ENCODE measurements at places on chromosomes 6 and 20. TPM values are rescaled to one million over a fixed set of nuclear protein-coding genes. Genes with fewer than 3 reads are reported as not detected.

- DNase-seq: no peak
These were observed 103.4 kb upstream of the SASH1 start for GRCh38 chr6:148239215-148239614.

Gene RAB44
- total RNA-seq: 0.19 TPM

Gene MICB
- total RNA-seq: 24.2 TPM

Gene NCOA3
- total RNA-seq: 309 TPM

DNA sequence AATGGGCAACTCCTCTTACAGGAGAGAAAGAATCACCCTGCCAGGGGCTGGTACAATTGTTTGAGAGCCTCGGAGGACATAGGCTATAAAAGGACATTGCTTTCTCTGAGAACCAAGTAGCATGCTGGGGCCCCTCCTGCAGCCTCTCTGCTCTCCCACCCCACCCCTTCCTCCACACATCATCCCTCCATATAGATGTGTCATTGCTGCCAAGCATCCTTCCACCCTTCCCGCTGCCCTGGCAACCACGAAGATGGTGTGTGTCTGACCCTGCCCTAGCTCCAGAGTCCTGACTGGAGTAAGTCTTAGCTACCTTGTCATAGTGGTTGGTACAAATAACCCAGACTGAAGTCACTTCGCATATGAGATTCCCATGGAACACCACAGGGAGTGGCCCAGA is 129.7 kb downstream of the SNX5 start:
- DNase-seq: no peak

Gene DYNLRB1
- total RNA-seq: 55.3 TPM

Gene RARS2
- 37.9 TPM for total RNA-seq

DNA sequence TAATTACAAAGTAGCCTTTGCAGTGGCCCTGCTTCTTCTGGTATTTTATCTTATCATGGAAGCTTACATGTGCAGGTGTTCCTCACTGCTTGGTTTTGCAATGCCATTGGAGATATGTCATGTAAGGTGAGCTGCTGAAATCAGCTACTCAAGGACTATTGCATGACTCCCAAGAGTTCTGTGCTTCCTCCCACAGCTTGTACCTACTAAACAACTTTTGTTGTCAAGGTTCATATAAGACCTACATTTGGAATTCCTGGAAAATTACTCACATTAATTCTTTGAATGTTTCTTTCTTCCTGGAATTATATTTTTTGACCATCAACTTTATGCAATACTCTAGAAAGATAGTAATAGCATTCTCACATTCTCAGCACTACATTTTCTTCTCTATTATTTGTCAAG is 427.5 kb upstream of the HSF2 start:
- DNase-seq: no peak

Gene ZSCAN16
- 15.8 TPM for total RNA-seq

DNA sequence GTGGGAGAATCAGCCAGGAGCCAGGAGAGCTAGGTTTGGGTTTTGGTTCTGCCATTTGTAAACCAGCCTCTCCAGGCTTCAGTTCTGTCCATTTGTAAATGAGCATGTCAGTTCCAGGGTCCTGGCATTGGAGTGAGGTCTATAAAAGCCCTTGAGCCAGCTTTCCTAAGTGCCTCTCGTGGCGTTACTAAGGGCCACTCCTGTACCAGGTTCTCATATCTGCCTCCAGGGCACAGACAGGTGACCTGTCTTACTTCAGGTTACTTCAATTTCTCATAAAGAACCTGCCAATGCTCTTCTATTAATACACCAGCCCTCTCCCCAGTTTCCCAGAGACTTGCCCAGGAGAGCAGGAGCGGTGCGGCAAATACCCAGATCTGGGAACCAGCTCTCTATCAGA is 101.9 kb downstream of the VEGFA start:
- DNase-seq: no peak

- no peak for DNase-seq
These were observed 151.1 kb upstream of the BMP2 start for GRCh38 chr20:6616421-6616820.

DNA sequence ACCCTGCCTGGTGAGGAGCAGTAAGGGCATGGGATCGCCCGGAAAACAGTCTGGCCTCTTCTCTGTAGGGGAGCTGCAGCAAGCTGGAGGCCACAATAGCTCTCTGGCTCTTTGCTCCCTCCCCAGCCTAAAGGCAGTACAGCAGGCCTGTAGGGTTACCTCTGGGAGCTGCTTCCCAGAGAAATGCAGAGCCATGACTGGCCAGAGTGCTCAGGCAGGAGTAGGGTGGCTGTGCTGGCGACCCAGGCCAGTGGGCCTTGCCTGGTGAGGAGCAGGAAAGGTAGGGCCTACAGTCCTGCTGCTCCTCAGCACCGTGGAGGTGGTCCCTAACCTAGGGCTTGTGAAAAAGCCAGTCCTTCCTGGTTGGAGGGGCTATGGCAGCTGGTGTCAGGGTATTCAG is 129.9 kb upstream of the CHD6 start:
- DNase-seq: no peak

- no peak for DNase-seq
These were observed 32.9 kb downstream of the PMEPA1 start for GRCh38 chr20:57676589-57677583.

DNA sequence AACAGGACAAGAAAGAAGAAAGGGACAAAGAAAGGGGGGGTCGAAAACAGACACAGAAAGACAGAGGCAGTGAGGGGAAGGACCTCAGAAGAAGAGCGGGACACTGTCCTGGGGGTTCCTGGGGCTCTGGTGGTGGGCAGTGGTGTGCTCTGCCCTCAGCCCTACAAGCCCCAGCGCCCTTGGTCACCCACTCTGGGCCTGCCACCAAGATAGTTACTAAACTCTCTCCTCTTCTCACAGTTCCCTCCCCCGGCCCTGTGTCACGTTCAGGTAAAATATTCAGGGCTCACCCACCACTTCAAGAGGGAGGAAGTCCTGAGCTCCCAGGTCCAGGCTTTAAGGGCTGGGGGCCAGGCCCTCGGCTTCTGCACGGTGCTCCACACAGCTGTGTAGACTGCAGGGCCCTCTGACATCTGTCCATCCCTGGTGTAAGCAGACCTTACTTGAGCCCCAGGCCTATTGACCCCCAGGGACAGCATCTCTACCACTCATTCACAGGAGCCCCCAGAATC is 87.4 kb downstream of the MRPL14 start:
- DNase-seq: no peak

DNA sequence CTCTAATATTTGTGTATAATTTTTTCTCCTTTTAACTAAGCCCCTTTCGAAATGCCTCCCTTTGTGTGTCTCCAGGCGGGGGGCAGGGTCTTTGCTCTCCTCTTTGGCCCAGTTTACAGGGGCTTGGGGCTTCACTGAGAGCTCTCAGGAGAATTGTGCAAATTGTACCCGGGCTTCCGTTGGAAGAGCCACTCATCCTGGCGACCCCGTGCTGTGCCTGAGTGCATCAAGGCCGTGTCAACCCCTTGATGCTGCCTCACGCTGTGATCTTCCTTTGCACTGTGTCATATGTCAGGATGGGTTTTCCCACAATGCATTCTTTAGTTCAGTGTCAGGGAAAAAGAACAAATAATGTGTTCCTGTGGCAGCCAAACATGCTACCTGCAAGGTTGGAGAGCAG is 118.0 kb upstream of the POU3F2 start:
- no peak for DNase-seq

DNA sequence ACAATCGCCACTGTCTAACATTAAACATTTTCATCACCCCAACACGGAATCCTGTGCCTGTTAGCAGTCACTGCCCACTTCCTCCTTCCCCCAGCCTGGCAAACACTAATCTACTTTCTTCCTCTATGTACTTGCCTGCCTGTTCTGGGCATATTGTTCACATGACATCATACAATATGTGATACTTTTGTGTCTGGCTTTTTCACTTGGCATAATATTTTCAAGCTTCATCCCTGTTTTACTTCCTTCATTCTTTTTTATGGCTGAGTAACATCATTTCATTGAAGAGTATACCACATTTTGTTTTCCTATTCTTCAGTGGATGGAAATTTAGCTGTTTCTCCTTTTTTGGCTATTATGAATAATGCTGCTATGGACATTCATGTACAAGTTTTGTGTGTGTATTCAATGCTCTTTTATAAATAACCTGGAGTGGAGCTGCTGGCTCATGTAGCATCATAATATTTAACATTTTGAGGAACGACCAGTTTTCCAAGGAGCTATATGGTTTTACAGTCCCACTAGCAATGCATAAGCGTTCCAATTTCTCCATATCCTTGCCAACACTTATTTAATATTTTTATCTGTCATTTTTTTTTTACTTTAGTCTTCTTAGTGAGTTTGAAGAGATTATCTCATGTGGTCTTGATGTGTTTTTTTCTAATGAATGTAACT is 360.1 kb downstream of the HDGFL1 start:
- DNase-seq: no peak

DNA sequence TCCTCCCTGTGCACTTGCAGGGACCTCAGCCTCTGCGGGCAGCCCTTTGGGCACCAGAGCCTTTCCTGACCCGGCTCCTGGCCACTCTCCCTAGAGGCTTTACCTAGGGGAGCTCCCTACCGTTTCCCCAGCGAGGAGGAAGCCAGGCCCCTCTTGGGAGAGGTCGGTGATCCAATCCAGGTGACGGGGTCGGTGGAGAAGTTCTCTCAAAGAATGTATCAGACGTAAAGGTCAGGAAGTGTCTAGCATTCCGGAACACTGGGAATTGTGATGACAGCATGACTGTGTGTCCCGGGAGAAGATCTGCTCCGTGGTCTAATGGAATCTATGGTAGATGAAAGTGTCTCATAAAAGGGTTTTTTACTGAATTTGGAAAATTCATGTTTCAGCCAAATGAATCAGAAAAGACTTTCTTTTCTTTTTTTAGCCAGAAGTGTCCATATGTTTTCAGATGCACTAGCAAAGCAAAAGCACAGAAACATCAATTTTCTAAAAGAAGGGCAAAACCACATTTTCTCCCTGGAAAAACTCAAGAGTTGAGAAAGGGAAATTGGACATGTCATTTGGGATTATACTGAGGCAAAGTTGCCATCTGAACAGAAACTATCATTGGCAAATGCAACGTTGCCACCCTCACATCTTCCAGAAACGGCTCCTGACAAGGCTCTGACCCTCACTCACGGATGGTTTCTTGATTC is 289.4 kb downstream of the THBS2 start:
- DNase-seq: no peak

DNA sequence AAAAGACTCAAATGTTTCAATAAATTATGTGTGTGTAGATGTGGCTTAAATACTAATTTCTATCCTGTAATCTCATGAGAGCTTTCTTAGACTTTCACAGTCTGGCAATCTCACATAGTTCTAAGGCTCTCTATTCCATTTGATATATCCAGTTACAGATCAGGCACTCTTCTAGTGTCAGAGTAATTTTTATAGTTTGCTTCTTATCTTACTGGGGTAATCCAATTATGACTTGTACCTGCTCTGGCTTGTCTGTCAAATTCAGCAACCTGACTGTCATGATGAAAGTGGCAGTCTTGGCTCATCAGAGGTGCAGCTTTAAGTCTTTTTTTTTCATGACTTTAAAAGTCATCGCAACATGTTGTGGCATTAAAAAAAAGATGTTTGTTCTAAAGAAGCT is 513.2 kb upstream of the MAN1A1 start:
- no peak for DNase-seq

GRCh38 chr6:7184502-7184901 is 76.7 kb downstream of the RREB1 start:
- no peak for DNase-seq

DNA sequence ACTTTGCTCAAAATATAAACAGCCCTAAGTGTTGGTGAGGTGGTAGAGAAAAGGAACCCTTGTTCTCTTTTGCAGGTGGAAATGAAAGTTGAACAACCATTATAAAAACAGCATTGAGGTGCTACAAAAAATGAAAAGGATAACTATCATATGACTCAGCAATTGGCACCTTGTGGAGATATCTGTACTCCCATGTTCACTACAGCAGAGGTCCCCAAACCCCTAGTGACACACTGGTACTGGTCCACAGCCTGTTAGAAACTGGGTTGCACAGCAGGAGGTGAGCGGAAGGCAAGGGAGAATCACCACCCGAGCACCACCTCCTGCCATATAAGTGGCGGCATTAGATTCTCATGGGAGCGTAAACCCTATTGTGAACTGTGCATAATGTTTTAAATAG is 267.4 kb upstream of the THEMIS start:
- no peak for DNase-seq

DNA sequence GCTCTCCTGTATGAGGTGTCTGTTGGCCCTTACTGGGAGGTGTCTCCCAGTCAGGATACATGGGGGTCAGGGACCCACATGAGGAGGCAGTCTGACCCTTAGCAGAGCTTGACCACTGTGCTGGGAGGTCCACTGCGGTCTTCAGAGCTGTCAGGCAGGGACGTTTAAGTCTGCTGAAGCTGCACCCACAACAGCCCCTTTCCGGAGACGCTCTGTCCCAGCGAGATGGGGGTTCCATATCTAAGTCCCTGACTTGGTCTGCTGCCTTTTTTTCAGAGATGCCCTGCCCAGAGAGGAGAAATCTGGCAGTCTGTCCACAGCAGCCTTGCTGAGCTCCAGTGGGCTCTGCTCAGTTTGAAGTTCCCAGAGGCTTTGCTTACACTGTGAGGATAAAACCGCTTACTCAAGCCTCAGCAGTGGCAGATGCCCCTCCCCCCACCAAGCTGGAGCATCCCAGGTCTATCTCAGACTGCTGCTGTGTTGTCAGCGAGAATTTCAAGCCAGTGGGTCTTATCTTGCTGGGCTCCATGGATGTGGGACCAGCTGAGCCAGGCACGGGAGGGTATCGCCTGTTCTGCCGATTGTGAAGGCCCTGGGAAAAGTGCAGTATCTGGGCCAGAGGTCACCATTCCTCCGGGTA is 36.3 kb upstream of the IBTK start:
- DNase-seq: no peak

- DNase-seq: no peak
These were observed 332.9 kb downstream of the CDKAL1 start for GRCh38 chr6:20866935-20867703.

DNA sequence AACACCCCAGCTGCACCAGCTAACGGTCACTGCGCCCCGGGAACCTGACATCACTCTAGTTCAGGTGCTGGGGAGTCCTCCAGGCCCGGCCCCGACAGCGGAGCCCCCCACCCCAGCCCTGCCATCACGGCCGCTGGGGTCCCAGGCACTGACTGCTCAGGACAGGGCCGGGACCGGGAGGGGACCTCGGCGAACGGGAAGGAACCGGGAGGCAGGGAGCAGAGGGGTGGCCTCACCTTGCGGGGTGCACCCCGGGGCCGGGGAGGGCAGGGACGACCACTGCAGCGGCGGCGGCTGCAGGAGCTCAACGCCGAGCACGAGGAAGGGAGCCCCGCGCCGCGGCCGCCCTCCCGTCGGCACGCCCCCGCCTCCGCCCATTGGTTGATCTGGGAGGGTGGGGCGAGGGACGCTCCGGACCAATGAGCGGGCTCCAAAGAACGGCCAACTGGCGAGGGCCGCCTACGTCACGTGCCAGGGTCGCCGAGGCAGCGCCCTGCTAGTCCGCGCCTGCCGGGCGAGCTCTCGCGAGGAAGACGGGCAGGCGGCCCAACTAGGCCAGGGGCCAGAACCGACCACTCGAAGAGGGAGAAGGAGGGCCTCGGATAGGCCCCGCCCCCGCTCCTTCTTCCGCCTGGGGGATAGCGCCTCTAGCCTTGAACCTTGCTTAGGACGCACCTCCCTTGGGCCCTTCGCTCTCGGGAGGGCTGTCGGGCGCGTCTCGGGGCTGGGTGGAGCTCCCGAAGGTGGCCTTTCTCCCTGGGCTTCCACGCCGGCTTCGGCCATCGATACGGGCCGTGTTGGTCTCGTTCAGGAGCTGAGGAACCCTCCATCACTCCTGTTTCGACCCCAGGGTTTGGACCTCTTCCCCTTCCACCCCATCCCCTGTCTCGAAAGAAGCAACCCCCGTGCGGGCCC is at the start of gene ADISSP:
TSS of gene ADISSP (minus strand) at position 327 of the 915 bp plus-strand sequence. CDS start 7,653 bp downstream, outside the sequence.
- peak; percentile 97 for DNase-seq

GRCh38 chr6:34182751-34183531 is 37.1 kb upstream of the GRM4 start:
- peak; percentile 78 for DNase-seq

GRCh38 chr6:167806061-167806700 is 20.5 kb upstream of the AFDN start:
- no peak for DNase-seq
